ENCODE measurements at places on chromosomes 2 and 18. TPM values are rescaled to one million over a fixed set of nuclear protein-coding genes. Genes with fewer than 3 reads are reported as not detected.

- DNase-seq, result peak; percentile 66
These were observed 98.0 kb downstream of the STPG4 start for GRCh38 chr2:47056868-47057686.

Gene MEP1B
- total RNA-seq, result not detected

Gene KLHL41
- total RNA-seq, result 168 TPM

GRCh38 chr2:42569883-42570282 is 1.5 kb downstream of the MTA3 start:
- no peak for DNase-seq

Gene WDR35
- total RNA-seq, result 5.1 TPM

DNA sequence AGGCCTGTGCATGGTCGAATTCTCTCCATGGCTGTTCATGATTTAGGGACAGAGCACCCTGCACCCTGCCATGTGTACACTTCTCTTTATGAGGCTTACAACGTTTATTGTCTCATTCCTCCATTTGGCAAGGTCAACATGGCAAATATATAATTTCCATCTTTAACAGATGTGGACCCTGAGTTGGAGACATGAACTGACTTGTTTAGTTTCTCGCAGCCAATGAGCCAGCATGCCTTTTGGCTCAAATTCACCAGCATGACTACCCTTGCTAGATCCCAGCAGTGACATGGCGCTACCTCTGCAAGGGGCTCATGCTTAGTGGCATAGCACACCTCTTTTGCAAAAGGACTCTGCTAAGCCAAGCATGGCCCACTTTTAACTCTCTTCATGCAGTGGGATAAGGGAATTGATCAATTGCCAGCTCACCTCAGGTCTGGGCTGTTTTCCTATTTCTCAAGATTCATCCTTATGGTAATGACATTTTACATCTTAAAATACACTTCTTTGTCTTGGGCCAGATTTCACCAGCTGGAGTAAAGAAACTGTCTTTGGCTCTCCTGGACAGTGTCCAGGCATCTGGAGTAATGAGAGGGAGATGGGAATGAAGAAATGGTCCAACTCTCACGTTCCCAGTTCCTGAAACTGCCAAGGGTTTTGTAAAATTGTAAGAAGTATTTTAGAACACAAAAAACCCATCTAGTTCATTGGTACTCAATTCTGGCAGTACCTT is 159.5 kb downstream of the SETBP1 start:
- no peak for DNase-seq

GRCh38 chr2:145287736-145288135 is 767.8 kb upstream of the ZEB2 start:
- no peak for DNase-seq

GRCh38 chr2:142849820-142850219 is 27.6 kb upstream of the KYNU start:
- no peak for DNase-seq

DNA sequence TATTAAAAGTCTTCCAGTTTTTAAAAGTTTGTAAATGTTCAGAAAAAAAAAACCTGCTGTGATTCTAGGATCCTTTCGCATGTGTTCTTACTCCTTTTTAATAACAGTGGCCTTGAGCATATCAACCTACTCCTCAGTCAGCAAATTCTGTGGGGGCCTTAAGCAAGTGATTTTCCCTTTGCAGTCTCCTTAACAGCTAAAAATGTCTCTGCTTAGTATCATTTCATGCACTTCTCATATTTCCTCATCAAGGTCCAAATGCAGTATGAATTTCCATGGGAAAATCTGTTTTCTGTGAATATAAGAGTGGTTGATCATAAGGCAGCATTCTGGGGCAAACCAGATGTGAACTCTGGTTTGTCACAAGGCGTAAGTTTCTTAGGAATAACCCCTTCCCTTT is 2175.1 kb upstream of the PIK3C3 start:
- no peak for DNase-seq

DNA sequence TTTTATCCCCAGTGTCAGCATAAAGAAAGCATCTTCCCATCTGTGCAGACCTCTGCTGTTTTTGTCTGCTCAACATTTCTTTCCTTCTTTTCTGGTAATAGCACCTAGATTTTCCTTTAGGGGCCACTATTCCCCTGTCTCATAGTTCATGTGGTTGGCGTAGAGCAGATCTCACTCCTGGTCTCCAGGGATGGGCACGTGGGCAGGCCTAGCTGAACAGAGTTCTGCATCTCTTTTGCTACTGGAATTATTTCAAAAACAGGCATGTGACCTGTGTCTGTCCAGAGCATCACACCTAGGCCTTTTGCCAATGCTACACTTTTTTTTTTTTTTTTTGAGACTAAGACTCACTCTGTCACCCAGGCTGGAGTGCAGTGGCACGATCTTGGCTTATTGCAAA is 17.7 kb upstream of the ICOS start:
- no peak for DNase-seq

DNA sequence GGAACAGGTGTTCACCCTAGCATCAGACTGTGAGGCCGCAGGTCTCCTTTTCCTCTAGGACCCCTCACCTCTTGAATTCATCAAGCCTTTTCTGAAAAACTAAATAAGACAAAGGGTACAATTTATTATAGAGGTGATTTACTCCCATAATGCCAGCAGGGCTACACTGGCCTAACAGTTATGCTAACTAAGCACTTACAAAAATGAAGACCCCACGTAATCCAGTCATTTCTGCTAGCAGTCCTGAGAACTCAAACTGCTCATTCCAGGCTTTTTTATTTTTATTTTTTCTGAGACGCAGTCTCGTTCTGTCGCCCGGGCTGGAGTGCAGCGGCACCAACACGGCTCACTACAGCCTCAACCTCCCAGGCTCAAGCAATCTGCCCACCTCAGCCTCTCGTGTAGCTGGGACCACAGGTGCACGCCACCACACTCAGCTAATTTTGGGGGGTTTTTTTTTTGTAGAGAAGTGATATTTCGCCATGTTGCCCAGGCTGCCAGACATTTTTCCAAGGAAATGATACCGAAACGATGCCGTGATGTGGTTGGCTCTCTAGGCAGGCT is 14.2 kb downstream of the CAPG start:
- no peak for DNase-seq

GRCh38 chr2:113769555-113769954 is 13.1 kb upstream of the SLC35F5 start:
- DNase-seq, result no peak

Gene DOK6
- total RNA-seq, result 15.5 TPM

Gene TTLL4
- total RNA-seq, result 4.6 TPM

- no peak for DNase-seq
These were observed 553.3 kb downstream of the ARHGAP15 start for GRCh38 chr2:143682436-143683055.

Gene ERICH2
- total RNA-seq, result 1.2 TPM

GRCh38 chr2:179613299-179613651 is 248.1 kb downstream of the ZNF385B start:
- DNase-seq, result no peak

Gene HAAO
- total RNA-seq, result 1.9 TPM

- peak; percentile 82 for DNase-seq
These were observed 14.3 kb upstream of the TANC1 start for GRCh38 chr2:158953926-158954763.

DNA sequence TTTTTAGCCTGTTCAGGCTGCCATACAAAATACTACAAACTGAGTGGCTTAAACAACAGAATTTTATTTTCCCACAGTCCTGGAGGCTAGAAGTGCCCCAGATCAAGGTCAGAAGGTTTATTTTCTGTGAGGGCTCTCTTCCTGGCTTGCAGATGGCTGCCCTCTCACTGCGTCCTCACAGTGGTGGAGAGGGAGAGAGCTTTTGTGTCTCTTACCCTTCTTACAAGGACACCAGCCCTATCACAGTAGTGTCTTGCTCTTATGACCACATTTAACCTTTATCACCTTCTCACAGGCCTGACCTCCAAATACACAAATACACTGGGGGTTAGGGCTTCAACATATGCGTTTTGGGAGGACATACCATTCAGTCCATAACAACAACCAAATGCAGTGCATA is 11.7 kb downstream of the WDR7 start:
- no peak for DNase-seq

Gene TAF1B
- 3.6 TPM for total RNA-seq

Gene C2orf80
- not detected for total RNA-seq

GRCh38 chr2:66571918-66572317 is 137.0 kb downstream of the MEIS1 start:
- no peak for DNase-seq

DNA sequence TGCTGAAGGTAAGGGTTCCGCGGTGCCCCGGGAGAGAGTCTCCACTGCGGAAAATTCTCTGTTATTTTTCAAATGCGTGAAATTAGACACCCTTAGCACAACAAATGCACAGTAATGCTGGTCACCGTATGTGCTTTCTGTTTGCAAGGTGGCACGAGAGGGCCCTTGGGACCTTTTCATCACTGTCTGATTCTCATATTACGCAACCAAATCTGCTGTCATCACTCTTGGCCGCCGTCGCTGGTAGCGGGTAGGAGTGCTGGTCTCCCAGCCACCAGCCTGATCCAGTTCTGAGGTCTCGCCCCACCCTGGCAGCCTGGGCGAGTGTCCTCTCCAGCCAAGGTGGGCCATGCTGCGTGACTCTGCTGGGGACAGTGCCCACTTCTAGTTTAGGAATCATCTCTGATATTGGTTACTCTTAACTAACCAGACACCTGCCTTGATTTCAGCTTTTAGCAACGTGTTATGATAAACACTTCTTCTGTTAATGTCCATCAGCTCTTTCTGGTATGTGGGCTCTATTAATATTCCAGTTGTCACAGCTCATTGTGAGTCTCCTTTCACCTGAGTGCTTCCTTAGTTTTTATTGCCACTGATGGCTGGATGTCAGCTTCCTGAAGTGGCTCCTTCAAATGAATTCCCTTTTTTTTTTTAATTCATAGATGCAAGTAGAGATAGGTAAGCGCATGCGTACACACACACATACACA is 199.4 kb downstream of the GBX2 start:
- peak; percentile 72 for DNase-seq

Gene SERPINB11
- not detected for total RNA-seq

Gene KCNK3
- 2.8 TPM for total RNA-seq

DNA sequence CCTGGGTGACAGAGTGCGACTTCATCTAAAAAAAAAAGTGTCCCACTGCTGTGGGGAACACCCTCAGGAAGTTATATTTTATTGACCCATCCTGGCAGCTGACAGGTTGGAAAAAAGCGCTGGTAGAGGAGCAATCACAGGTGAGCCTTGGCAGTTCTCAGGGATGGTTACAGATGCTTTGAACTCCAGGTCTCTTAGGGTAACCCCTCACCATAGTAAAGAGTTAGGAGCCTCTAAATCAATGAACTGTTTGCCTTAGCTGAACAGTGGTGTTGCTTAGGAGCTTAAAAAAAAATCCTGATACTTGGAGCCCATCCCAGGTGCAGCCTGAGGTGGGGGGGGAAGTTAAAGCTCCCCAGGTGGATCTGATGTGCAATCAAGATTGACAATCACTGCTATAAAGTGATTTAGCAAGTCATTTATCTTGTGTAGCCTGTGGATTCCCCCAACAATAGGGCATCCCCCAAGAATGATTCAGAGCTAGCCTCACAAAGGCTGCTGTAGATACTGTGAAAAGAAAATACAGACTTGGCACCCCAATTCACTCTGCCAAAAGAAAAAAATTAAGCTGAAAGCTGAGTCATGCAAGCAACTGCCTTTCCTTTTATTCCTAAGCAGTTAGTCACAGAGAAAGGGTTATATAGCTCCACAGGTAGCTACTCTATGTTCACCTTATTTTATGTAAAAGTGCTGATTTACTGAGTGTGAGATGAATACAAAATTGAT is 14.8 kb downstream of the SLC16A14 start:
- DNase-seq, result no peak

GRCh38 chr2:239339726-239340601 is 60.9 kb downstream of the HDAC4 start:
- no peak for DNase-seq

Data from left ventricle myocardium superior (tissue), 1 donor.